ENCODE measurements at places on chromosomes 7 and 10.

GRCh38 chr10:52908478-52908877 lies 135.9 kb upstream of the MBL2 start:
- DNase-seq: no peak

- peak; percentile 82 for DNase-seq
Measured at GRCh38 chr10:49187950-49188761, at the start of gene TMEM273. TMEM273 (minus strand) TSS chr10:49188391; CDS start chr10:49188336, 55 bp downstream.

GRCh38 chr7:17640730-17641377 lies 299.4 kb downstream of the SNX13 start:
- no peak for DNase-seq

DNA sequence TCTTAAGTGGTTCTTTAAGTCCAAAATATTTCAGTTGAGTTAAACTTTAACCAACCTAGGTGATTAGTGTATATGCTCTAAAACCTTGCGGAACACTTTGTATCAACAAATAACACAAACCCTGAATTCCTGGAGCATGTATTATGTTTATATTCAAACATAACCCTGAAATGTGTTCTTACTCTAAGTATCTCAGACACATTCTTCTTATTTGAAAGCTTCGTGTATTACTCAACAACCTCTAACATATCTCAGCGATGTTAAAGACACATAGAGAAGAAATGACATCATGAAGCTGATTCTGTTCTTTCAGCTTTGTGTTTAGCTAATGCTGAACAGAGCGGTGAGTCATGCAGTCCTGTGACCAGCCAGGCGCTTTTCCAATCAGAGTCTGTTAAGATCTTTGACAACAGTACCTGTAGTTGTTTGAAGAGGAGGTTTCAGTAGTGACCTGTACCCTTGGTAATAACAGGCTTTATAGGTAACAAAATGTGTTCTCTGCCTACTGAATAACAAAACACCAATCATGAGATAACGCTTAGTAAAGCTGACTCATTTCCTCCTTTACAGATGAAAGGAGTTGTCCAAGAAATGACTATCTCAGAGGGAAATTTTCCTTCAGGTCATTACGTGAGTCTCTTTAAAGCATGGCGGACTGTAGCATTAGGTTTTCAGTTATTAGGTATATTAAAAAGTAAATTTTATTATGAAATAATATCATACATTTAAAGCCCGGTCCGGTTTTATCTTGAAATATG lies 67.3 kb upstream of the KLF6 start:
- peak; percentile 98 for DNase-seq

DNA sequence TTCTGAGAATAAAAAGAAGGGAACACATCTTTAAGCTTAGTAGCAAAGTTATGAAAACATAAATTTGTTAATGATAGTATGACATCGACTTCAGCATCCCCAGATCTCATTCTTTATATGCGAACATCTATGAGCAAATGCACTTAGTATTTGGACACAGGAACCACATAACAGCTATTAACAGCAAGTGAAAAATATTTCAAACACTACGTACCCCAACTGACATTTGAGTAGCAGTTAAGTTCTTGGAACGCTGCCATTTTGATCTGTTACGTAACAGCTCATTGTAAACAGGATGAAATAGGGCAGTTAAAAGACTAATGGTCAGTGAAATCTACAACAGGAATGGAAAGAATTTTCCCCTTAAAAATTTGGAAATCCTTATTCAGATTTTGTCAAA lies 428.9 kb downstream of the TNS3 start:
- DNase-seq: peak; percentile 92

DNA sequence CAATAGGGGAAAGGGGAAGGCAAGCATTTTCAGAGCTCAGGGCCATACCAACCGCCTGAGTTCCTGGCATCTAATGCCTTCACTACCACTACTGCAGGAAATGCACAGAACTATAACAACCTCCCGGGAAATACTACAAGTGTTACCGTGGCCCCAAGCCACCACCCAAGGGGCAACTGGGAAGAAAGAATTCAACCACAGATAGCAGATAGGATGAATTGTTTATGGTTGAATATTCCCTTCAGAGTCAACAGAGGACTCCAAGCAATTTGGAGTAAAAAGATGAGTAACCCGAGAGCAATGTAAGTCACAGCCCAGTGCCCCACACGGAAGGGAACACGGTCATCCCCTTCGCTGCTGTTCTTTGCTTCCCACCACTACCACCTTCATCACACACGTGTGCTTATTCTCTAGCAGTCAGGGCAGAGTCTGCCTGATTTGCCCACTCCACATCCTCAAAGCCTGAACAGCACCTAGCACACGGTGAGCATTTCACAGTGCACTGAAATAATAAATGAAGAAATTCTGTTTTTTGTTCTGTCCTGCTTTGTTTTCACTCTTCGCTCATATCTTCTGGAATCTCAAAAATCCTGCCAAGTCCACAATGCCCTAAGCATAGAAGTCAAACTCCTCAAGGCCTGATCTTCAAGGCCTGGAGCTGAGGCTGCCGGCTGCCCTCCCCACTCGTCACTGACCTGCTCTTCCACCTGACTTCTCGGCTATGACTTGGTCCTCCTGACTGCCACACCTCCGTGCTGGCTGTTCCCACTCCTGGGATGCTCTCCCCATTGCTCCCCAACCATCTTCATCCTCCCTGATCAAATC lies 221.1 kb downstream of the KCNMA1 start:
- no peak for DNase-seq

- DNase-seq: no peak
Measured at GRCh38 chr10:91032611-91033206, 111.8 kb upstream of the ANKRD1 start.

DNA sequence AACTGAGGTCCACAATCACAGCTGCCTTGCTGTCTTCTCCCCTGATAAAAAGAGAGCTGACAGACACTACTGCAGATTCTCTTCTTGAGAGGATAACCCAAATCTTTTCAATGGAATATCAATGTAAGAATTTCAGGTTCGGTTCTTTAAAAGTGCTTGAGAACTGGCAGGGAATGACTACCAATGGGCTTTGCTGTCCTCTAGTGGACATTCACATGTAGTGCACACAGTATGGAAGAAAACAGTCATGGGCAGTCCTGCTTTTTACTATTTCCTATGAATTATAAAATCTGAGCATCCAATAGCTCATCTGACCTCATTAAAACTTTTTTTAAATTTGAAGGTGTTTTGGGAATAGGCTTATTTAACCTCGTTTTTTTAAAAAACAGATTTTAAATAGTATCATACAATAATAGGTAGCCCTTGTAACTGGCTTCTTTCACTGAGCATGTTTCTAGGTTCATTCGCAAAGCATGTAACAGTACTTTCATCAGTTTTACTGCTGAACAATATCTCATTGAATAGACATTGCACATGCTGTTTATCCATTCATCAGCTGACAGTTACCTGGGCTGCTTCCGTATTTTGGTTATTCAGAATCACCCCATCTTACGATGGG lies 18.3 kb downstream of the FZD9 start:
- DNase-seq: no peak

DNA sequence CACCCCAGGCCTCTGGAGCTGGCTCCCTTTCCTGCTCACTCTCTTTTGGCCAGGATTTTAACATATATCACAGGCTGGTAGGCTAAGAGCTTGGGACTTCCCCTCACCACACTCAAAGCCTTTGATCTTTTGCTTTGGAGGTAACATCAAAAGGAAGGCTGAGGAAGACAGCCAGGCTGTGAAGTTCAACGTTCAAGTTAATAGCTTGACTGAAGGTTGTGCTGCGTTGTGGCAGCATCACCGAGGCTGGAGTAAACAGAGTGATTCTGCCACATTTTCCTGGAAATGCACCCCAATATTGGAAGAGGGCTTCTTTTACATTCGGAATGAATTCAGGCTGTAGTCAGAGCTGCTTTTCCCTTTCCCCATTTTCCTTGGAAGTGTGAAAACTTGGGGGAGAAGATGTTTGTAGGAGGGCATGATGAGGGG lies 57.3 kb downstream of the TCF7L2 start:
- DNase-seq: no peak

DNA sequence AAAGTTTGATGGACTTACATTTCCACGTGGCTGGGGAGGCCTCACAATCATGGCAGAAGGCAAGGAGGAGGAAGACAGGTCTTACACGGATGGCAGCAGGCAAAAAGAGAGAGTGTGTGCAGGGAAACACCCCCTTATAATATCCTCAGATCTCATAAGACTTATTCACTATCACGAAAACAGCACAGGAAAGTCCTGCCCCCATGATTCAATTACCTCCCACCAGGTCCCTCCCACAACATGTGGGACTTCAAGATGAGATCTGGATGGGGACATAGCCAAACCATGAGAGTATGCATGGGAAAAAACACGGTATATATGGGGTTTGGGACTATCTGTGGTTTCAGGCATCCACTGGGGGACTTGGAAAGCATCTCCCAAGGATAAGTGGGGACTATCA lies 78.0 kb downstream of the PLXNA4 start:
- DNase-seq: no peak

GRCh38 chr7:128082431-128082830 lies 51.2 kb upstream of the LRRC4 start:
- no peak for DNase-seq

Measured in retinal pigment epithelial cell (primary cell).